ENCODE measurements at places on chromosomes 6 and 20. TPM values are rescaled to one million over a fixed set of nuclear protein-coding genes. Genes with fewer than 3 reads are reported as not detected.
A peak's percentile ranks its signal among the peaks of the same experiment; 100 is the strongest.

Gene NRM
- 19.6 TPM for polyA plus RNA-seq

- no peak for DNase-seq
Measured at GRCh38 chr20:19047951-19048296, 164.5 kb upstream of the SLC24A3 start.

Gene TFAP2D
- polyA plus RNA-seq: not detected

DNA sequence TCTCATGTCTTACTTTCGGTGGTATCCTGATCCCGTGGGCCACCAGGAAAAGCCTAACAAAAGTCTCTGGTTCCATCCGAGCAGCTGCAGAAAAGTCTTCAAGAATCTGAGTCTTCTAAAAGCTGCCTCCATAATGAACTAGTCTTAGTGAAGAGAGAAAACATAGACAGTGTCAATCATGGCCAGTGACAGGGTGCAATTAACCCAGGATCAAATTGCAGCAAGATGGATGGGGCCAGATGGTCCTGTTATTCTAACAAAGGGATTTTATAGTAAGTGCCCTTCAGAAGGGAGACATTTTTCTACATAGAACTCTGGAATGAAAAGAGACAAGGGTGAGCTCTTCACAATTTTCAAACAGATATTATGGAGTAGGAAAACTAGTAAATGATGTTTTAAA lies 281.6 kb upstream of the ZFP64 start:
- no peak for DNase-seq

Gene MICB
- polyA plus RNA-seq: 1.8 TPM

Gene SLC23A2
- 9.8 TPM for polyA plus RNA-seq

DNA sequence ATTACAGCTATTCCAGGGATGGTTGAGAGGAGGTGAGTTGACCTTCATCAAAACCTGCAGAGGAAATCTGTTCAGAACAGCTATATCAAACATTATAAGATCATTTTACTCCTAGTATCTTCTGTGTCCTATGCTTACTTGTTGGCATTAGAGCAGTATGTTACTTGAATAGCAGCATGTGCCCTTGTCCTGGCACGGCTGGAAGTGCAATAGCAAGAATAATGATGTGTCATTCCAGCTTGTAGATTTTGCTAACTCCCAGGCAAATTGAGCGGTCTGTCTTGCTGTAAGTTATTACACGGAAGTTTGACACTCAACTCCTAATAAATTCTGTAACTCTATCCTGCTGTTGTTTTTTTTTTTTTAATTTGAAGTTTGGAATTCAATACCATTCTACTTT lies 385.5 kb downstream of the TENT5A start:
- DNase-seq: no peak

Gene TNNC2
- polyA plus RNA-seq: 1.9 TPM

DNA sequence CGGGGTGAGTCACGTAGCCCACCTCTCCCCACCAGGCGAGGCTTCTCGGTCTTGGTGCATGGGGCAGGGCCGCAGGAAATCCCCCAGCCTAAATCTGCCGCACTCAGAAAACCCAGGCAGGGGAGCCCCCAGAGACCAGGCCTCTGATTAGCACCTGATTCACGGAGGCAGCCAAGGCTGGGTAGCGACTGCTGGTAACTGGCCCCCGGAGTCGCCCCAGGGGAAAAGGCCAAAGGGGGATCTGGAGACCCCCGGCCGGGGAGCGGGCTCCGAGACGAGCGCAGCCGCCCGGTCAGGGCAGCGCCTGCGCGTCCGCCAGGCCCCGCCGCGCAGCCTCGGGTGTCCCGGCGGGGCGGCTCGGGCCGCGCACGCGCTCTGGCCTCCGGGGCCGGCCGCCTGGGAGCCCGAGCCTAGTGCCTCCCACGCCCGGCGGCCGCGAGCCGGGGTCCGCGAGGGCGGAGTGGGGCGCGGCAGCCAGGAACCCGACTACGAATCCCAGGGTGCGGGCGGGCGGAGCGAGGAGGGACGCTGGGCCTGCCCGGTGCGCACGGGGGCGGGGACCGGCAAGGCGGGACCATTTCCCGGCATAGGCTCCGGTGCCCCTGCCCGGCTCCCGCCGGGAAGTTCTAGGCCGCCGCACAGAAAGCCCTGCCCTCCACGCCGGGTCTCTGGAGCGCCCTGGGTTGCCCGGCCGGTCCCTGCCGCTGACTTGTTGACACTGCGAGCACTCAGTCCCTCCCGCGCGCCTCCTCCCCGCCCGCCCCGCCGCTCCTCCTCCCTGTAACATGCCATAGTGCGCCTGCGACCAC lies at the start of gene DUSP22:
Gene DUSP22 (plus strand): TSS at position 791 of the 809 bp plus-strand sequence. CDS start 53 bp downstream, outside the sequence.
- DNase-seq: peak; percentile 96

GRCh38 chr20:38194971-38195504 lies 30.0 kb upstream of the TGM2 start:
- DNase-seq: no peak

- no peak for DNase-seq
Measured at GRCh38 chr6:44093066-44093465, 34.2 kb downstream of the MRPL14 start.

DNA sequence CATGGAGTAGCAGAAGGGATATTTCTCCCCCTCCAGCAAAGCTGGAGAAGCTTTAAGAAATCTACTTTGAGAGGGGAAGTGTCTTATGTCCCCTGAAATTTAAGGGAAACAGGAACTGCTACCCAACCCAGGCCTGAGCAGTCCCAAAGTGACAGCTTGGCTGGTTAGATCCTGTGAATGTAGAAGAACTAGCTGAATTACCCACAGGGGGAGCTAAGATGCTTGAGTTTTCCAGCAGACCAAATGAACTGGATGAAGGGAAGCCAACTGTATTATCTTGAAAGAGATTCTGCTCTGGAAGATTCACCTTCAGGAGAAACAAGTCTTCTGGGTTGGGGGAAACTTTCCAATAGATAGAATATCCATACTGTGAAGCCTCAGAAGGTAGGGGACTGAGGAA lies 303.3 kb upstream of the MMS22L start:
- DNase-seq: no peak

- DNase-seq: no peak
Measured at GRCh38 chr6:501891-502601, 110.5 kb downstream of the IRF4 start.

Gene CLVS2
- polyA plus RNA-seq: under 0.01 TPM

- peak; percentile 85 for DNase-seq
Measured at GRCh38 chr6:34546551-34547321, 9.4 kb downstream of the SPDEF start.

DNA sequence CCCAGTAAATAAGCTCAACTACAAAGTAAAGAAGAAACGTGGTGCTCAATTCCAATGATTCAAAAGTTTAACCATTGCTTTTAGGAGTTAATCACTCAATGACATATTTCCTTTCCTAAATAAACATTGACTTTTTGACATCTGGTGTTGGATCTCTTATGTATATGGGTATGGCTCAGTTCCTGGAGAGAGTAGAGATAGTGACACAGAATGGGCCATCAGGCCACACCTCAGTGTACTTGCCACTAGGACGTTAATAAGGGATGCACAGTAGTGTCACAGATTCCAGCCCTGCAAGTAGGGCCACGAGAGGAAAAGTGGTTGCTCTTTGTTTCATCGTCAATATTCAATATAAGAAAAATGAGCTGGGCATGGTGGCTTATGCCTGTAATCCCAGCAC lies 48.9 kb upstream of the TXNDC5 start:
- no peak for DNase-seq

- no peak for DNase-seq
Measured at GRCh38 chr20:50367104-50367674, 143.0 kb upstream of the PTPN1 start.

- no peak for DNase-seq
Measured at GRCh38 chr6:75202676-75203131, 3.1 kb downstream of the COL12A1 start.

DNA sequence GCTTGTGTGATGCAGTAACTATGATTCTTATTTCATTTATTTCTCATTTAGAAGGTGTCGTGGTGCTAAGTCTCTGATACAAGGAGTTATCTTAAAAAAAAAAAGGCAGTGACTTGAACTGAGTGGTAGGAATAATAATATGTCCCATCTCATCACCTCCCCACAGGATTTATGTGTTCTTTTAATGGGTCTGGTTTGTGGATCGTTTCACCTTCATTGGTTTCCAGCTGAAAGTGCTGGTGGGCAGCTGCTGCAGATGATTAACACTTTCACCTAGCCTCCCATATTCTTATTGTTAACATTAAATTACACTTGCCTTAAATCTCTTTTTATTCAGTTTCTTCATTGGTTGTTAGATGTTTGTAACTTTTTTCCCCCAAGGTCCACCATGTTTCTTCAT lies 68.8 kb downstream of the ANKRD6 start:
- DNase-seq: no peak

- peak; percentile 60 for DNase-seq
Measured at GRCh38 chr6:131250122-131250521, 114.9 kb downstream of the AKAP7 start.

GRCh38 chr6:64256483-64256882 lies 620.9 kb downstream of the PHF3 start:
- DNase-seq: no peak

GRCh38 chr6:141313986-141314385 lies 818.7 kb upstream of the GJE1 start:
- no peak for DNase-seq

DNA sequence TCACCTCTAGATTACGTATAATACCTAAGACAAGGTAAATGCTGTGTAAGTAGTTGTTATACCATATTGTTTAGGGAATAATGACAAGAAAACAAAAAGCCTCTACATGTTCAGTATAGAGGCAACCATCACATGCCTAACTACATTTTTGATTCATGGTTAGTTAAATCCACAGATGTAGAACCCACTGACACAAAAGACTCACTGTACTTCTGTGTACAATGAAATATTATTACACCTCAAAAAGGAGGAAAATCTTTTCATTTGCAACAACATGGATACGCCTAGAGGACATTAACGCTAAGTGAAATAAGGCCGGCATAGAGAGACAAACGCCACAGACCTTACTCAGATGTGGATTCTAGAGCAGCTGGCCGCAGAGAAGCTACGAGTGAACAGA lies 50.5 kb downstream of the NINL start:
- DNase-seq: no peak

DNA sequence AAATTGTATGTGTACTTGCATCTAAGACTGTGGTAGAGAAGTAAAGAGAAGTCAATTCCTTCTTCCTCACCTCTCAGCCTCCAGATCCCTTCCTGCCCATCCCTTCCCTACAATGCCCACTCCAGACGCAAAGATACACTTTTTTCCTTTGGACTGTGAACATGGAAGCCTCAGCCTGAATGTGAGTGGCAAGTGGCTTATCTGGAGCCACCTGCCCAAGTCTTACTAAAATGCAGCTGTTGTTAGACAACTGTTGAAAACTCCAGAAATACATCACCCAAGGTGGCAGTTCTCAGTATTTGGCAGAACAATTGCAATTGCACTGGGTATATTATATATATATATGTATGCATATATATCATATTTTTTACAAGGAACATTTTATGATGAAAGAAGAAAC lies 7.5 kb downstream of the VGLL2 start:
- DNase-seq: no peak

Gene VSTM2L
- polyA plus RNA-seq: not detected

Gene SLA2
- polyA plus RNA-seq: 0.13 TPM

Gene SIRPB1
- polyA plus RNA-seq: 1.6 TPM

DNA sequence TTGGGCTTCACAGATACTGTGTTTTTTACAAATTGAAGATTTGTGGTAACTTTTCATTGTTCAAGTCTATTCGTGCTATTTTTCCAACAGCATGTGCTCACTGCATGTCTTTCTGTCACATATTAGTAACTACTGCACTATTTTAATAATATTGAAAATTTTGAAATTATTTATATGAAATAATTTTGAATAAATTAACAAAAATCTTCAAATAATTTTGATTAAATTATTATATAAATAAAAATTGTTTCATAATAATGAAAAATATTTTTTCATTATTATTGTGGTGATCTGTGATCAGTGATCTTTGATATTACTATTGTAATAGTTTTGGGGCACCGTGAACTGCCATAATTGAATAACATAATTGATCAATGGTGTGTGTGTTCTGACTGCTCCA lies 204.1 kb downstream of the OGFRL1 start:
- DNase-seq: no peak

GRCh38 chr20:46941404-46941803 lies 46.8 kb downstream of the EYA2 start:
- no peak for DNase-seq

- DNase-seq: no peak
Measured at GRCh38 chr6:111624401-111625098, 18.9 kb upstream of the TRAF3IP2 start.

- no peak for DNase-seq
Measured at GRCh38 chr6:33279971-33280511, 3.1 kb downstream of the B3GALT4 start.

DNA sequence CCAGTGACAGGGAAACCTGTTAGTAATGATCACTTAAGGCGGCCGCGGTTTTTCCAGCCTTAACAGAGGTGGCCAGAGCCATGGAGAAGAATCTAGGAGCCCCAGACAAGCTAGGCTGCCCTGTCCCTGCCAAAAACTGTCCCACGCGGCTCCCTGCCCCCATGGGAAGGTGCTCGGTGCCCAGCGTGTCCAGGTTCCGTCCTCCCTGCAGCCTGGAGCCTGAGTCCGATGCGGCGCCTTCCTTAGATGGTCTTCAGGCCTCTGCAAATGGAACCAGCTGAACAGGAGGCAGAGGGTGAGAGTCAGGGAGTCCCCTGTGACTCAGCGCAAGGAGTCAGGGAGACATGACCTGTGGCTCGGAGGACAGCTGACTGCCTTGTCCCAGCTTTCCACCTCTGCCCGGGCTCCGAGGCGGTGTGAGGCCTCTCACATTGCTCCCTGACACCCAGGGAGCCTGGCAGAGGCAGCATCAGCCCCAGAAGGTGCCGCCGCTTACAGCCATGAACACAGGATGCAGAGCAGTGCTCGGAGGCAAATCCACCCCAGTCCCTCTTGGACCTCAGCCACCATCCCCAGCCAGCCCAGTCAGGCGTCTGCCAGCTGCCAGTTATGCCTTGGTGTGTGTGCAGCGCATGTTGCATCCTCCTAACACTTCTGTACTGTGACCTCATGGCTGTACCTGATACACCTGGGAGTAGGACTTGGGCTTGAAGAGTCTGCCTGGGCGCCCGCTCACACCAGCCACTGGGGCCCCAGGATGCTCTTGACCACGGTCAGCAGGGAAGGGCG lies 377.7 kb downstream of the CDH4 start:
- no peak for DNase-seq

DNA sequence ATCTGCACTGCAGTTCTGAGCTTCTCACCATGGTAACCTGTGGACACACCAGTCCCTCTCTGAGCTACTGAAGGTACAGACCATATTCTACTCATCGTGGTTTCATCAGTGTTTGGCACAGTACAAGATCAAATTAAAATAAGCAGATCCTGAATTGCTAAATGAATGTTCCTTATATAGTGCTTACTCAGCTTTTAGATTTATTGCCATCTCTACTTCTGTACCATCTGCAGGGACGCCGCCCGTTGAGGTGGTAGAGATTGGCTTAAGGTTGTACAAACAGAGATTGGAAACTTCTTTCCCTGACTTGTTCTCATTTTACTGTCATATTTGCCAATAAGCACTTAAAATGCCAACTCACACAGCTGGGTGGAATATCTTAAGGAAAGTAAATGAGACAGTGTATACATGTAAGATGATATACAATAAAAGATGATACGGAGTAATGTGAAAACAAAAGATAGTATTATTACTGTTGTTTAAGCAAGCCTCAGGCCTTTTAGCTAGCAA lies 223.4 kb upstream of the FOXQ1 start:
- DNase-seq: no peak

Gene PGC
- polyA plus RNA-seq: 2.5 TPM

Gene KLC4
- polyA plus RNA-seq: 34.6 TPM

- DNase-seq: no peak
Measured at GRCh38 chr6:4405621-4406212, 270.3 kb upstream of the ECI2 start.

Gene MACROD2
- 0.90 TPM for polyA plus RNA-seq

- DNase-seq: no peak
Measured at GRCh38 chr6:2819115-2819514, 22.5 kb downstream of the SERPINB1 start.

- DNase-seq: no peak
Measured at GRCh38 chr20:36499211-36499610, 42.1 kb upstream of the MYL9 start.
